ENCODE measurements at places on chromosomes 4 and X.

DNA sequence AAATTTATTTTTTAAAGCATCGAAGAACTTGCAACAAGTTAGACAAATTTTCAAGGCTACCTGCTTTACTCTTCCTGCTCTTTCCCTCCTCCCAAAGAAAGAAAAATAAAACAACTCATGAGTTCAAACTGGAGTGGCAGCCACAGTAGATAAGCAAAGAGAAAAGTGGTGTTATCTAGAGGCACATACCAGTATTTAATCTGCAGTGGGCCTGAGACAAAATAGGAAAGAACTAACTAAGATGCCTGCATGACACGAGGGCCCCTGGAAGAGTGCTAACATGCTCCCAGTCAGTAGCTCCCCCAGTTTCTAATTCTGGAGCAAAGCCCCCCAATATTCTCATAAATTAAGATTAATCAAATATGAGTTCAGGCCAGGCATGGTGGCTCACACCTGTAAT lies 7.9 kb downstream of the ARL9 start:
- no peak for DNase-seq

DNA sequence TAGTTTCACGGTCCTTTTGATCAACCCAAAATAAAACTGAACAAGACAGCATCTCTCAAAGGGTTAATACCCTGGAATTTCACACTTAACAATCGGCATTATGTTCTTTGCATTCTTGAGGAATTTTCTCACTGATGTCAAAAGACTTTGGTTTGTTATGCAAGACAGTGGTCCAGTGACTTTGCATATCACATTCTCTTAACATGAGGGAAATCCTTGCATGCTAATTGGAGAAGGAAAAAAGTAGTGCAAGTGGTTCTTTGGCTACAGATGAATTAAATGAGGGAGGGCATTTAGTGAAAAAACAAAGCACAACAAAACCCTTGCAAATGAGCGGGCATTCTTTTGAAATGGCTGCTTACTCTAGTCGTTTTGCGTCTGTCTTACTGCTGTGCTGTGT lies 105.1 kb upstream of the LIMCH1 start:
- no peak for DNase-seq

- no peak for DNase-seq
These were observed 40.3 kb upstream of the ATXN3L start for GRCh38 chrX:13360146-13360545.

DNA sequence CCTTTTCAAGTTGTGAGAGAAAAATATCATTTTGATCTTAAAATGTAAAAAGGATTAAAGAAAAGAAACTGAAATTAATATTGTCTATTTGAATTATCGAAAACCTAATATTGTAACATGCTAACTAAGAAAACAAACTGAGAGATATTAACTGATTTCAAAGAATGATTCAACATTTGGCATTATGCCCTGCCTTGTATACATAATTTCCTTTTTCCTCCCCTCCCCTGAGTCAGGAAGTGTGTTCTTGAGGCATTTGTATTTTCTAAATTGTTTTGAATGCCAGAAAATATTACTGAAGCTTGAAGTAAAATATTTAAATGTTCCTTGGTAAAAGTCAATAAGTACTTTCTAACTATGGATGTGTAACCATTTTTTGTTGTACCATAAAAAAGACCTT lies 49.4 kb downstream of the RPS6KA3 start:
- DNase-seq = no peak

DNA sequence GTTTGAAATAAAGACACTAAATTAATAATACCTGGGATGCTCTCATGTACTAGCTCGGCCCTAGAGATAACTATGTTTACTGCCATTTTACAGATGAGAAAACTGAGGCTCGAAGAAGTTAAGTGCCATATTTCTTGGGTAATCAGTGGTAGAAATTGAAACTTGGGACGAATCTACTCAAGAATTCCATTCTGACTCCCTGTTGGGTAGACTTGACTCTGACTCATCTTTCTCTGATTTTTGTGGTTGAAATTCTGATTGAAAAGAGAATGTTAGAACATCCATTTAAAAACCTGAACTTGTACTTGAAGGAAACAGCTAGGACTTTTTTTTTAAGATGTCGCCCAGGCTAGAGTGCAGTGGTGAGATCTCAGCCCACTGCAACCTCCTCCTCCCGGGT lies 50.1 kb upstream of the NSUN7 start:
- DNase-seq = no peak

DNA sequence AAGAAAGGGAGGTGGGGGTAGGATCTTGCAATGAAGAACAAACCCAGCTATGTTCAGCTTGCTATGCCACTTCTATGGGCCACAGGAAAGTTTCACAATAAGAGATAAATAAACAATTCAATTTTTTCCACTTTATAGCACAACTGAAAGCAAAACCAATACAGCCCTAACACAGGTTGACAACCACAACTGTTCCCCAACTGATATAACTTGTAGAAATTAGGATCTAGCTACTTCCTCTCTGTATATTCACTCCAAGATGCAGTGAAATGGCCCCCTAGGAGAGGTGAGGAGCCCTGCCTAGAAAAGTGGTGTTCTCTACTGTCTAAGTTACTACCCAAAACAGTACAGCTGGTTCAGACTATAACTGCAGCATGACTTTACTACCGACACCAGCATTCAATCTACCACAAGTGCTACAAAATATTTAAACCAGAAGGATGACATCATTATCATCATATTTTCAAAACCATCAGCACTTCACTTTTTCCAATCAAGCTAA lies 77.0 kb downstream of the FBXW7 start:
- DNase-seq = no peak

GRCh38 chr4:170581969-170582368 lies 492.2 kb upstream of the AADAT start:
- DNase-seq = no peak

GRCh38 chrX:16469870-16470269 lies 180.1 kb upstream of the S100G start:
- DNase-seq = peak; percentile 47

Measured in H1 (cell line).